NCI-H1048 (cell line): ENCODE measurements at places on chromosomes 1 and 21.

- DNase-seq, result no peak
Measured at GRCh38 chr1:34053660-34054059, 111.4 kb downstream of the CSMD2 start.

DNA sequence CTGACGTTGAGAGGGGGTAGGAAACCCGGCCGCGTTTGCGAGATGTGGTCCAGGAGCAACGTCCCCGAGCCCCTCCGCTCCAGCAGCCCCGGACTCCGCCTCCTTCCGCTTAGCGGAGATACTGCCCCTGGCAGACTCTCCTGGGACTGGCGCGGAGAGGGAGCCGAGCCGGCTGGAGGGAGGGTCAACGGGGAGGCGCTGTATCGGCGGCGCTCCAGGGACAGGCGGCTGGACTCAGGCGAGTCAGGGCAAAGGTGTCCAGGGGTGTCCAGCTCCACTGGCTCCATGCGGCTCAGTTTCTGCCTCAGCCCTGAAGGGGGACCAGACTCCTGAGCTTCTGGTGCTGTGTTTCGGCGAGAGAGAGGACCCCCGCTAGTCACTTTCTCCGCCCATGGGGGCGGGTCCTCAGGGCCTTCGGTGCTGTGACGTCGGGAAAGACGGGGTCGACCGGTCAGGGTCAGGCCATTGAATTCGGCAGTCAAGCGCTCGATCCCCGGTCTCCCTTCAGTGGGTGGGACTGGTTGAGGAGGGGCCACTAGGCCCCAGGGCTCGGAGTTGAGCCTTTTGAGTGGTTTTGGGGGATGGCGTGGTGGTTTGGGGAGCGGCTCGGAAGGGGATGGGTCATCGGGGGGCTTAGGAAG, 2.8 kb upstream of the LIX1L start:
- no peak for DNase-seq

GRCh38 chr1:63922848-63923247, 149.0 kb downstream of the ROR1 start:
- no peak for DNase-seq

- no peak for DNase-seq
Measured at GRCh38 chr1:178664278-178664677, 60.8 kb upstream of the RALGPS2 start.

DNA sequence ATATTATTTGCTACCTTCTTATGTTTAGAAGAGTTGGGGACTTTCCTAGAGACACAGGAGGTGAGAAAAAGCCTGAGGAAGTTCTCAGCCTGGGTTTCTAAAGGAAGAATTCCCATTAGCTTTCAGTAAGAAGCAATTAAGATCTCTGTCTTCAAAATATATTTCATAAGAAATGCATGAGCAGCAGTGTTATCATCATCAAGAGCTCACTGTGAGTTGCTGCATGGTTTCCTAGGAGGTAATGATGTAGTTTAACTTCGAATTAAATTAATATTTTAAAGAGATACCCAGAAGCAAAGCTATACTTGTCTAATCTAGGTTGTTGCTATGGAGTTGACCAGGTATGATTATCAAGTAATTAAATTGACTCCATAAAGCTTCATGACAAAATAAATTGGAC, 5.7 kb upstream of the POGZ start:
- DNase-seq, result no peak

DNA sequence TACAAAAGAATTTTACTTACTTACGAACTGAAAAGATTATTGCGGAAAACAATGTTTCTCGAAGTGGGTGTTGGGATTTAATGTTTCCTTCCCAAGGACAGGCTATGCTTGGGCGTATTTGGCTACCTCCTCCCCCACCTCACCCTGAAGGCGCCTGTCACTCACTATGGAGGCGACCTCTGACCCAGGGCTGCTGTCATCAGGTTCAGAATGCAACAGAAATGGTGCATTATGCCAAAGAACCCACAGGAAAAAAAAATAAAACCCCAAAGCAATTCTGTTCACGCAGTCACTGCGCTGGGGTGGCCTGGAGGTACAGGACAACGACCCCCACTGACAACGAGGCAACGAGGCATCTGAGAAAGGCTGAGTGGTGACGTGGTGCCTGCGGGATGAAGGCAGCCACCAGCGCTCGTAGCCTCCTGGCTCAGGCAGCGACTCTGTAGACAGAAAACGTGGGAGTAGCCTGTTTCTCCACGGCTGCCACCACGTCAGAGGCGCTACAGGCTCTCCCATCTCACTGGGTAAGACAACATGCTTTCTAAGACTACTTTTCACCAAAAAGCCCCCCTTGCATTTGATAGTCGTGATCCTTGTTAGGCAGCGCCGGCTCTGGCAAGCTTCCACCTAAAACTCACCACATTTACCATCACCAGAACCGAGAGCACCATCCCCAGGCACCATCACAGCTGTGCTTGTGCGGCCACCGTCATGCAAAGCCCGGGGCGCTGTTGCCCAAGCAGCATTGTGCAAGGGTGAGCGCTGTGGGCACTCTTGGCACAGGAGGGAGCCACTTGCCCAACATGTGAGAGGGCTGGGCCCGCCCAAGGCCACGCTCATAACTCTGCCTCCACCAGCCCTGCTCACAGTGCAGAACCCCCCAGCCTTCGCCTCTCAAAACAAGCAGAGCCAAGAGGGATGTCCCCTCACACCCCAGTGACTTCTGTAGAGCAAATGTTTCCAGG, 14.3 kb downstream of the NADK start:
- DNase-seq, result no peak

DNA sequence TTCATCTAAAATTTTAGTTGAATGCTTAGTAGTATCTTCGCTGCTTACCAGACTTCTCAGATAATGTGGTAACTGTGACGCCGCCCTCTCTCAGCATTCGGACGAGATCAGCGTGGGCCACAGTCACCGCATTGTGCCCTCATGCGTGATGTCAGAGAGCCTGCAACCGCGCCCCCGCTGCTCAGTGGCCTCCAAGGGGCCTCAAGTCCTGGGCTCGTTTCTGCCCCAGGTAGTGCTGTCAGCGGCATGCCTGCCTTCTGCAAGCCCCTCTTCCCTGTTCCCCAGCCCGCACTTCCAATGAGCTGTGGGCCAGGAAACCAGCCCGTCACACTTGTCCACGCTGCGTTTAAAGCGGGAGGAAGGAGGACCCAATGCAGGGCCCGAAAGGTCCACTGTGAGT, 61.6 kb upstream of the TRAPPC10 start:
- DNase-seq, result no peak

DNA sequence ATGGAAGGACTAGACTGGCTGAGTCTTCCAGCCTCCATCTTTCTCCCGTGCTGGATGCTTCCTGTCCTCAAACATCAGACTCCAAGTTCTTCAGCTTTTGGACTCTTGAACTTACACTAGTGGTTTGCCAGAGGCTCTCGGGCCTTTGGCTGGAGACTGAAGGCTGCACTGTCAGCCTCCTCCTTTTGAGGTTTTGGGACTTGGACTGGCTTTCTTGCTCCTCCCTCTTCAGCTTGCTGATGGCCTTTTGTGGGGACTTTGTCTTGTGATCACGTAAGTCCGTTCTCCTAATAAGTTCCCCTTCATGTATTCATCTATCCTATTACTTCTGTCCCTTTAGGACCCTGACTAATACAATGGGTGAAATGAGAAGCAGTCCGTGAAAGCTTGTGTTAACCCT, 196.4 kb downstream of the KAZN start:
- DNase-seq, result no peak

GRCh38 chr1:244730153-244730933, 77.4 kb downstream of the DESI2 start:
- no peak for DNase-seq

GRCh38 chr1:187013582-187014200, 184.9 kb downstream of the PLA2G4A start:
- no peak for DNase-seq

DNA sequence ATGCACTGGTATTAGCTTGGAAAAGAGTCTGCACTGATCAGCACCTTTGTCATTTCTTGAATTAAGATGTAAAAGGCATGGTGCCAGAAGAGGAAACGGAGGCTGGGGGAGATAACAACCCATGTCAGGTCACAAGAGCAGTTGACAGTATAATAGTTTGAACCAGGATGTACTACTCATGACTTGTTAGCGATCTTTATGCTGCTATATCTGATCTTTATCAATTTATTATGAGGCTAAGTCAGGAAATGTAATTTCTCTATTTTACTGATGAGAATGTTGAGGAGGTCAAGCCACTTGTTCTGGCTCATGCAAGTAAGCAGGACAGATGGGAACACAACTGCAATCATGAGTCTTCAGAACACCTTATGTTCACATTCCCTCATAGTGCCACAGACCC, 41.4 kb downstream of the RGS5 start:
- no peak for DNase-seq

DNA sequence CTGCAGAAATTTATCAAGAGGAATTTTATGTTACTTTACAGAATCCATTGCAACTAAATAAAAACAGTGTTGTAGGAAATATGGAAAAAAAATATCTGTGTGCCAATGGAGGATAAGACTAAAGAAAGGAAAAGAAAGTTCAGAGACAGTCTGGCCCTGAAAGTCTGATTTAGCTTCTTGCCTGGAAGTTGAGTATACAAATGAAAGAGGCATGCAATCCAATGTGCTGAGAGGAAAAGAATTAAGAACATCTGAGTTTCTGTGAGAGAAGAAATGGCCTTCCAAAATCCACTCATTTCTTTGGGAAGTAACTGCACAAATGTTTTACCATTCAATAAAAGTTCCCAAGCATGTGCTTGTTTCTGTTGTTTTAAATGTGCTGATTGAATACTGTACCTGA, 65.1 kb downstream of the LHX9 start:
- no peak for DNase-seq

- no peak for DNase-seq
Measured at GRCh38 chr1:50955116-50955515, 5.0 kb downstream of the FAF1 start.

- DNase-seq, result peak; percentile 89
Measured at GRCh38 chr1:154955718-154956543, at the start of gene PBXIP1. PBXIP1 (minus strand) TSS chr1:154956099; CDS start chr1:154953721, 2,378 bp downstream.

- no peak for DNase-seq
Measured at GRCh38 chr1:19096036-19096833, 113.8 kb downstream of the UBR4 start.

DNA sequence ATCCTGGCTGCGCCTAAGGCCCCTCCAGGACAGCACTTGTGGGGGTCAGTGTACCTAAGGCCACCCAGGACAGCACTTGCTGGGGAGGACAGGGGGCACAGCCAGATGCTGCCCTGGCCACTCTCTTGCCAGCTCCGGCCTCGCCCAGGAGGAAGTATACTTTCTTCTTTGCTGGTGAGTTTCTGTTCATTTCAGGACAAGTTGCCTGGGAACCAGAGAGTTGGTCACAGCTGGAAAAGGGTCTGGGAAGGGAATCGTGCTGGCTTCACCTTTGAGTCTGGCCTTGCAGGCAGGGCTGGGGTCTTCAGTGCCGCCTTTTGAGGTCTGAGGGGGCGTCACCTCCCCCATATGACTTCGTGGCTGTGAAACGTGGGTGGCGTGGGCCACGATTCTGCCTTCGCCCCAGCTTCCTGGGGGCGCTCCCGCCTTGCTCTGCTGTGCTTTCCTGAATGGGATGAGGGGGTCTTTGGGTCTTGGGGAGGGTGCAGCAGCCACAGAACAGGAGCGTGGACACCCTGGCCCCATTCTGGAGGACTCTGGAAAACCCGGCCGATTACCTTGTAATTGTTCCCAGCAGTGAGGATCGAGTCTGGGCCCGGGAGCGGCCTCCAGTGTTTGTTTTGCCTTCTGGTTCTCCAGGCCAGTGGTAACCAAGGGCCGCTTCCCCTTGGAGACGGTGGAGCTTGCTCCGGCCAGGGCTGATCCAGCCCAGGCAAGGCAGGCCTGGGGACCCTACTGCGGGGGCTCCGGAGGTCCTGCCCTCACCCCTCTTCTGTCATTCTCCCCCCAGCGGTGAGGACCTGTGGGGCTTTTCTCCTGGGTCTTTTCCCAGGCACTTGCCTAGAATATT, 45.9 kb downstream of the SPSB1 start:
- DNase-seq, result no peak

DNA sequence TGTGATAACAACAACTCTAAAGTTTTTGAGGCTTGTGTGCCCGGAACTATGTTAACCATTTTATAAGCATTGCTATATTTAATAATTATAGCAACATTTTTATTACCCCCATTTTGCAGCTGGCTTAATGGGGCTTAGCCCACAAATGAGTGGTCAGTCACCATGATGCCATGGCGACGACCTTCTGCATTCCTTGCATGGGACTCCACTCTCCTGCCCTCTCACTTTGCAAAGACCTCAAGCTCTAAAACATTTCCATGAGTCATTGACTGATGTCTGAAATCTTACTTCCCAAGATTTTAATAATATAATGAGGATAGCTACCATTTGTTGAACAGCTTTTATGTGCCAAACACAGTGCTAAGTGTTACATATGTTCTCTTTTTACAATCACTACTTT, 15.4 kb downstream of the NGF start:
- DNase-seq, result no peak

- peak; percentile 71 for DNase-seq
Measured at GRCh38 chr1:161726473-161727255, 5.3 kb downstream of the FCRLB start.

- no peak for DNase-seq
Measured at GRCh38 chr1:110594456-110595352, 11.5 kb downstream of the KCNA2 start.

GRCh38 chr1:53521924-53522552, 62.8 kb downstream of the DMRTB1 start:
- no peak for DNase-seq

- no peak for DNase-seq
Measured at GRCh38 chr21:24259241-24259640, 1348.0 kb downstream of the MRPL39 start.

DNA sequence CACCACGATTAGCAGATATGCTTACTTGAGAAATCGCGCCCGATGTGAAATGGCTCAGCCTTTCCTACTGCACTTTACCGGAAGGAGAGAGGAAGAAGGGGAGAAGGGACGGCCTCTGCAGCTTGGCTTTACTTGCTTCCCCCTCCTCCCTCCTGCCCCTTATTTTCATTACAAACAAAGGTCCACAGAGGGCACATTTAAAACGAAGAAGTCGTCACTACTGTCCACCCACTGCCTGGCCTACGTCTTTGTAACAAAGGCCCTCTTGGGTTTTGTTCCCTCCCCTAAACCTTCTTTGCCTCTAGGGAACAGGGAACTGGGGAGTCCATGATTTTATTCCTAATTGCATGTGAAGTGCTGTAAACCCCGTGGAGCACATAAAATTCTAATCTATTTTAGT, 308.5 kb downstream of the LMX1A start:
- no peak for DNase-seq

GRCh38 chr1:155277902-155278688, 832 bp downstream of the HCN3 start:
- peak; percentile 55 for DNase-seq

GRCh38 chr1:14215151-14215550, 383.3 kb upstream of the KAZN start:
- no peak for DNase-seq

DNA sequence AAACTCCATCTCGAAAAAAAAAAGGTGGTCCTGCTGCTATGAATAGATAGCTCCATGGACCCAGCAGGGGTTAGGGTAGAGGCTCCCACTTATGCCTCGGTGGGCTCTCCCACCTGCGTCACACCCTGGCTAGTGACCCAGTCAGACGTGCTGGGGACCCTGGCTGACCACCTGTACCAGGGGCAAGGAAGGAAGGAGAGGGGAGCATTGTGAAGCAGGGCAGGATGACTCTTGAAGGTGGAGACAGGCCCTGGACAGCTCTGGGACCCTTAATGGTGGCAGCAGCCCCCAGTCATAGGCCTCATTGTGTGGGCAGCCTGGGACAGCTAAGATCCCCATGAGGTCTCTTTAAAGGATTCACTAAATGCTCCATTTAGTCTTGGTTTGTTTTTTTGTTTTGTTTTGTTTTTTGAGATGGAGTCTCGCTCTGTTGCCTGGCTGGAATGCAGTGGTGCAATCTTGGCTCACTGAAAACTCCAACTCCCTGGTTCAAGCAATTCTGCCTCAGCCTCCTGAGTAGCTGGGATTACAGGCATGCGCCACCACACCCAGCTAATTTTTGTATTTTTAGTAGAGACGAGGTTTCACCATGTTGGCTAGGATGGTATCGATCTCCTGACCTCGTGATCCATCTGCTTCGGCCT, 10.4 kb upstream of the SNAPIN start:
- DNase-seq, result no peak
